ENCODE measurements at places on chromosomes 2 and 18.
A peak's percentile ranks its signal among the peaks of the same experiment; 100 is the strongest.

DNA sequence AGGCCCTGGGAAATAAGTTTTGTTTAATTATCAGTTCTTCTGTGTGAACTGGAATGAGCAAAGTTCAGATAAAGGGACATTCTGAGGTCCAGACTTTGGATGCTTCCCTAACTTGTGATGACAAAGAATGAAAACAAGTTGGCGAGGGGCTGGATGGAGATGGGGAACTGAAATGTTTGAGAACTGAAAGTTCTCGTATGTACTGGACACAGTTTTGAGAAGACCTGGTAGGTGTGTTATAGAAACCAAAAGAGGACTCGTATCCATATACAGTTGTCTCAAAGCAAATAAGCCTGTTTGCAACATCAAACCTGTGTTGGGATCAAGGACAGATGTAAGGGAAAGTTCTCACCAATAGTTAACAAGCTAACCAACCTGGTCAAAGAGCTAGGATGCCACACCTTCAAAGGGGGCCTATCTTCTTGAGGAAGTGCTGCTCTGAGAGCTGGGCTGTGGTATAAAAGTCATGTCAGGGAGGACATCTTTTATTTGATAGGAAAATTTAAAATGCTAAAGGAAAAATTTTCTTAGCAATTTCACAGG lies at the start of gene UPP2:
UPP2 (plus strand) TSS at position 493 of the 543 bp plus-strand sequence. CDS start 188 bp downstream, outside the sequence.
- DNase-seq = no peak

DNA sequence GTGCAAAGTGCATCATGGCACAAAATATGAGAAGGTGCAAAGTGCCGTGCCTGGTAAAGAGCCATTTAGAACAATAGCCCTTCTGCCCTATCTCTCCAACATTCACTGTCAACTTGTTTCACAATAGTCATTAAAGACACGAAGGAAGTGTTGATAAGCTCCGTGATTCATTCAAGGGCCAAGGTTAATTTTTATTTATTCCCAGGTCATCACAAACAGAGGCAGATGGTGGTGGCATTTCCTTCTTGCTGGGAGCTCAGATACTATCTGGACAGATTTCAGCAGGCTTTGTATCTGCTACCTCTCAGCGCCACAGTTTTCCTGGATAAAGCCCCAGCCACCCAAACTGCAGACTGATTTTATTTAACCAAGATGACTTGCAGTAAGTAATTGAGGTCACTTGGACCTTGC lies 309.3 kb downstream of the ZNF521 start:
- DNase-seq = no peak

- DNase-seq = peak; percentile 84
Observed at GRCh38 chr2:85405201-85406059, 4.7 kb downstream of the CAPG start.

GRCh38 chr18:8966821-8967220 lies 135.7 kb upstream of the NDUFV2 start:
- DNase-seq = no peak

DNA sequence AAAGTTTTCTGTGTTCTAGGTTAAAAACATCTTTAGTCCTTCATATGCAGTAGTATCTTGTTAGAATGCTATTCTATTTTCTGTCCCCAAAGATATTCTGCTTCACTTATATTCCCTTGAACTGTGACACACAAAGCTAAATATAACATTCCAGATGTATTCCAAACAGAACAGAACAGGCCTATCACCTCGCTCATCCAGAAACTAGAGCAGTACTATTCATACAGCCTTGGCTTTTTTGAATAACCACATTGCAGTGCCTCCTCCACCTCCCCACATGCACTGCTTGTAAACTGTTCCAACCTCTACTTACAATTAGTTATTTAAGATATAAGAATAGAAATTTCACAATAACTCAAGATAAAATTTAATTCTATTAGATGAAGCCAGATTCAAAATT lies 196.8 kb downstream of the EXOC6B start:
- DNase-seq = no peak

DNA sequence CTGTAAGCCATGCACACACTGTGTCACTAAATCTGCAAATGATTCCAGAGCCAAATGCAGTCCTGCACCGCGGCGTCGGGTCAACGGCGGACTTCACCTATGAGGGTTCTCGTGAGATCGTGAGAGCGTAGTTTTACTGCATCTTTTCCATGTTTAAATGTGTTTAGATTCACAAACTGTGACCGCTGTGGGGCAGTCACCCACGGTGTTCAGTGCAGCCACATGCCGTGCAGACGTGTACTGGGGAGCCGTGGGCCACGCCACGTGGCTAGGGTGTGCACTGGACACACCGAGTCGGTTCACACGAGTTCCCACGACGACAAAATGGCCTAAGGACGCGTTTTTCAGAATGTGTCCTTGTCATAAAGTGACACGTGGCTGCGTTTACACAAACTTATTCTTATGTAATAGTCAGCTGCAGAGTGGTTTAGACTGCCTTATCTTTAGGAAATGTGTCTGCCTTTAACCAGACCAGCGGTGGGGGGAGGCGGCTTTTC lies 34.1 kb downstream of the NFATC1 start:
- no peak for DNase-seq

GRCh38 chr2:166163775-166164174 lies 36.0 kb upstream of the SCN1A start:
- DNase-seq = no peak

GRCh38 chr2:48905696-48906095 lies 150.2 kb upstream of the LHCGR start:
- DNase-seq = no peak

- DNase-seq = no peak
Observed at GRCh38 chr2:122070241-122070731, 314.8 kb downstream of the TSN start.

- peak; percentile 78 for DNase-seq
Observed at GRCh38 chr18:79523206-79523735, 127.5 kb downstream of the NFATC1 start.

GRCh38 chr2:35788543-35788942 lies 567.0 kb upstream of the CRIM1 start:
- no peak for DNase-seq

- DNase-seq = peak; percentile 59
Observed at GRCh38 chr2:46351098-46351749, 54.0 kb downstream of the EPAS1 start.

GRCh38 chr2:73265298-73266060 lies 18.8 kb downstream of the FBXO41 start:
- DNase-seq = no peak

GRCh38 chr18:40159141-40160017 lies 1795.7 kb upstream of the PIK3C3 start:
- DNase-seq = no peak

DNA sequence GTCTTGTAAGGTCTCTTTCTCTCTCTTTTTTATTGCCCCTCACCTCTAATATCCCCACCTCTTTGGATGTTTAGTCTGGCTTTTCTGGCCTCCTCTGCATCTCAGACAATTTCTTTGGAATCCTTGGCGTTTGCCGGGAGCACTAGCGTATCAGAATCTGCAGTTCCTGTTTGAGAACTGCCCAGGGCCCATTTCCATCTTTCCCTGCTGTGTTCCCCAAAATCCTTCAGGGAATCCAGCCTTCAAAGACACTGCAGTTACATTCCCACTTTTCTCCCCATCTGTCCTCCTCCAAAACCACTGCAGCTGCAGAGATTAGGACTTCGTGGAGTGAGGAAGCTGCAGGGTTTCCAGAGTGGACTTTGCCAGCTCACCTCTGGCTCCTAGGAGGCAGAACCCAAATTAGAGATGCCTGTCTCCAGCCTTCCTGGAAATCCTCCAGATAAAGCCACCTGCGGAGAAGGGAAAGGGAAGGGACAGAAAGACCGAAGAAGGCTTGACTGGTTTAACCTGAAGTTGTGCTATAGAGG lies 2.7 kb downstream of the VSNL1 start:
- no peak for DNase-seq

DNA sequence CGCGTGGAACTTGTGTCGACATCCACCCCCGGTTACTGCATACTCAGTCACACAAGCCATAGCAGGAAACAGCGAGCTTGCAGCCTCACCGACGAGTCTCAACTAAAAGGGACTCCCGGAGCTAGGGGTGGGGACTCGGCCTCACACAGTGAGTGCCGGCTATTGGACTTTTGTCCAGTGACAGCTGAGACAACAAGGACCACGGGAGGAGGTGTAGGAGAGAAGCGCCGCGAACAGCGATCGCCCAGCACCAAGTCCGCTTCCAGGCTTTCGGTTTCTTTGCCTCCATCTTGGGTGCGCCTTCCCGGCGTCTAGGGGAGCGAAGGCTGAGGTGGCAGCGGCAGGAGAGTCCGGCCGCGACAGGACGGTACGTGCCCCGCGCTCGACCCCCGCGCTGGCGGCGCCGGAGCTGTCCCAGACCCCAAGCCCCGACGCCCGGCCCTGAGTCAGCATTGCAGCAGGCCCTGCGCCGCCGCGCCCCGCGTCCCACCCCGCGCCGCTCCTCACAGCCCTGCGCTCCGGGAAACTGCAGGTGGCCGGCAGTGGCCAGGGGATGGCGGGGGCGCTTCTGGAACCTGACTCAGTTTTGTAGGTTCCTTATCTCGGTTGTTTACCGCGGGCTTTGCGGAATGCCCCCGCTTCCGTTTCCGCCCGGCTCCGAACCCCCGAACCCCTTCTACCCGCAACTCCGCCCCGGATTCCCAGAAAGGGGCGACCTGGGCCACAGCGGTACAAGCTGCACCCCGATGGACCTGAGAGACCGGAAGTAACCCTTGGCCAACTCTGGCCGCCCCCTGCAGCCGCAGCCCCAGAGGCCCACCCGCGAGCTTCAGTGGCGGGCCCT lies at the start of gene CFLAR:
CFLAR (plus strand) TSS at position 50 of the 844 bp plus-strand sequence. CDS start 13,702 bp downstream, outside the sequence.
- DNase-seq = peak; percentile 90

DNA sequence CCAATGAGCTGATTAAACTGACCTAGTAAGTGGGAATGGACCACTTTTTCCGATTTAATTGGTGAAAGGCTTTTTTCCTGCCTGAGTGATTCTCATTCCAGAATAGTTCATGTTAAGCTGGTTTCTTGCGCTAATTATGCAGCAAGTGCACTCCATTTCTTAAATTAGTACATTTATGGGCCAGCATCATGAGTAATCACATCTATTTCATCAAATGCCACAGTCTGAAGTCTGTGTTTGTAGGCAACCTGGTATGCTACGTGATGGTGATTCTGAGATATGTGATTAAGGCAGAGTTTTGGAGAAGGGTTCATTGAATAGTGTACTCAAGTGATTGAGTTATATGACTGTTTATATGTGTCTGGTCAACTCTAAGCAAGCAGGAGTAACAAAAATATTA lies 128.0 kb upstream of the BOD1L2 start:
- no peak for DNase-seq

DNA sequence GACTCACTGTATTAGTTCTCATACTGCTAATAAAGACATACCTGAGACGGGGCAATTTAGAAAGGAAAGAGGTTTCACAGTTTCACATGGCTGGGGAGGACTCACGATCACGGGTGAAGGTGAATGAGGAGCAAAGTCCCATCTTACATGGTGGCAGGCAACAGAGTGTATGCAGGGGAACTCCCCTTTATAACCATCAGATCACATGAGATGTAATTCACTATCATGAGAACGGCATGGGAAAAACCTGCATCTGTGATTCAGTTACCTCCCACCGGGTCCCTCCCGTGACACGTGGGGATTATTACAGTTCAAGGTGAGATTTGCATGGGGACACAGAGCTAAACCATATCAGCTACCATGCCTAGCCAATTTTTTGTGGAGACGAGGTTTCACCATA lies 168.2 kb downstream of the NEDD4L start:
- no peak for DNase-seq

DNA sequence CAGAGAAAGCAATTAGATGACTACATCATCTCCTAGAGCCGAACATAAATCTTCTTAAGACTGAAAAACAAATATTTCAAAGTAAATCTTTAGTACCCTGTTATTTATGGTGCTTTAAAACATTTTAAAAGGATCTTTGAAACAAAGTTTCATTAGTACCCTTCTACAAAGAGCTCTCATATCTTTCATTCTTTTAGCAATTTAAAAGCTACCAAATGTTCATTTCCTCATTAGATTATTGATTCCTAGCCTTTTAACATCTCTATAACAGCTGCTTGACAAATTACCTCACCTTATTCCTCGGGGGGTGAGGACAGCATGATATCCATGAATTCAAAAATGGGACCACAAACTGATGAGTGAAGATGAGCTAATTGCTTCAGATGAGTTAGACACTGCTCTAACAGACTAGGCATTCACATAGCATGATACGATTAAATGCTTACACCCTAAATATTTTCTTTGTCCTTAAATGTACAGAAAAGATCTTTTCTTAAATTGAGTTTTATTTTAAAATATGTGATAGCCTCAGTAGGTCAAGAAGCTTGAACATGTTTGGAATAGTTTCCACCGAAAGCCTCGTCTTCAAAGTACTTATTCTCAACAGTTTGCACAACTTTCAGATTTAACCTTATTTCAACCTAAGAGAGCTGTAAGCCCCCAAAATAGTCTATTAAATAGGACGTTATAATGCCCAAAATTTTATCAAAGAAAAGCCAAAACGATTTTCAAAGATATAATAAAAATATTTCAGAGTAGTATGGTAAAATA lies 2.1 kb downstream of the ATAD2B start:
- DNase-seq = no peak

DNA sequence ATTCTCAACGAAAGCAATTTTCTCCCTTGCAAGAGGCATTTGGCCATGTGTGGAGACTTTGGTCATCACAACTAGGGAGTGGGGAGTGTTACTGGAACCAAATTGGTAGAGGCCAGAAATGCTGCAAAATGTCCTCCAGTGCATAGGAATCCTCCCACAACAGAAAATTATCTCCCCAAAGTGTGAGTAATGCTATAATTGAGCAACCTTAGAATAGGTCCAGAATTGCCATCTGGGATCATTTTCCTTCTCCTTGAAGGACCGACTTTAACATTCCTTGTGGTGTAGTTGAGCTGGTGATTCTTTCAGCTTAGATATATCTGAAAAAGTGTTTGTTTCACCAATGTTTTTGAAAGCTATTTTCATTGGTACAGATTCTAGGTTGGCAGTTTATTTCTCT lies 111.2 kb upstream of the SMIM21 start:
- no peak for DNase-seq

- DNase-seq = no peak
Observed at GRCh38 chr2:203739351-203739750, 32.9 kb downstream of the CD28 start.

GRCh38 chr2:69674316-69674670 lies 30.8 kb upstream of the AAK1 start:
- no peak for DNase-seq

DNA sequence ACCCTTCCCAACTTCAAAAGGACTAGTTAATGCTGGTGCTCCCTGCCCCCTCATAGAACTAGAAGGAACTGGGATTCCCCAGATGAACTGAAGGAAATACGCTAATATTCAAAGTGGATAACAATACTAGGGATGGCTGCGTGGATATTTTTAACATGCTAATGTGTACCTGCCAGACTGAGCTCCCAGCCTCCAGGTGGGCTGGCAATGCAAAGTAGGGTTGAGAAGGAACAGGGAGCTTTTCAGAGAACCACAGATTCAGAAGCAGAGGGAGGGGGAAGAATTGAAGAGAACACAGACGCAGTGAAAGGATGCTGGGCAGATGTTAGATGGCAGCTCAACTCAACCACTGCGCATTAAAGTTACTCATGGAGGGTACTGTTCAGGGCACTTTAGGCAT lies 354.4 kb downstream of the TGIF1 start:
- no peak for DNase-seq

- DNase-seq = no peak
Observed at GRCh38 chr2:64401529-64401880, 52.5 kb upstream of the LGALSL start.

- no peak for DNase-seq
Observed at GRCh38 chr18:21452276-21452780, 148.2 kb downstream of the ESCO1 start.

All from activated T-cell treated with anti-CD3 and anti-CD28 coated beads, Interleukin-2, amount 50 U/mL, for 48 hours (primary cell).